ENCODE measurements at places on chromosomes 16 and 17. TPM values are rescaled to one million over a fixed set of nuclear protein-coding genes. Genes with fewer than 3 reads are reported as not detected.

- no peak for DNase-seq
Observed at GRCh38 chr17:15238676-15239422, 26.3 kb downstream of the PMP22 start.

DNA sequence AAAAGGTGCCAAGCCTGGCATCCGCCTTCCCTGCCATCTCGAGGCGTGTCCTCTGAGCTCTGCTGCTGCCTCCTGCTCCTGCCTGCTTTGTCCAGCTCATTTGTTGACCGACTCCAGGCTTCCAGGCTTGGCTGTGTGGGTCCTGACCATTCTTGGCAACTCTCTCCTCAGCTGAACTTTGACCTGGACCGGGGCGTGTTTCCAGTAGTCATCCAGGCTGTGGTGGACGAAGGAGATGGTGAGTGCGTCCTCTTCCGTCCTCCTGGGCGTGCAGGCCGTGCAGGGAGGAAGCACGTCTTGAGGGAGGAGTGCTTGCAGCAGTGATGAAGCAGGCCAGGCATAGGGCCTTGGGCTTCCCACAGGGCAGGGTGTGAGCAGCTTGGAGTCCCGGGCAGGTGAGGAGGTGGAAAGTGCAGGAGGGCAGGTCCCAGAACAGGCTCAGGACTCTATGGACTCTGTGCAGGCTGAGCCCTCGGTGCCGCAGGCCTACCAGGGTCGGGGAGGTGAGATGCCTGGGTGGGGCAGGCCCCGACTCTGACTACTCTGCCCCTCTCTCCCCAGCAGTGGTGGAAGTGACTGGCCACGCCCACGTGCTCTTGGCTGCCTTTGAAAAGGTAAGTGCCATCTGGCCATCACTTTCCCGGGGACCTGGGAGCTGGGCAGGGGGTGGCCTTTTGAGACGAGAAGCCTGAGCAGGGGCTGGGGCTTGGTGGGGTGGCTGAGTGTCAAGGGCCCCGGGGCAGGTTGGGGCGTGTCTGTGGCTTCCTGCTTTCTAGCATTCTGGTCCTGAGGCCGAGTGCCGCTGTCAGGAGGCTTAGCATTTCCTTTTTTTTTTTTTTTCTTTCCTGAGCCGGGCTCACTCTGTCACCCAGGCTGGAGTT is 28.6 kb upstream of the NUDT16L1 start:
- peak; percentile 45 for DNase-seq

SLC38A8 gene
- not detected for total RNA-seq

RDM1 gene
- total RNA-seq, result not detected

Measured in left ventricle myocardium inferior (tissue), 1 donor.